ENCODE measurements at places on chromosomes 16 and 17. TPM values are rescaled to one million over a fixed set of nuclear protein-coding genes. Genes with fewer than 3 reads are reported as not detected.

CDK5R1 gene
- 3.0 TPM for total RNA-seq

ARHGDIG gene
- total RNA-seq, result not detected

KRT10 gene
- 24.8 TPM for total RNA-seq

NACA2 gene
- total RNA-seq, result not detected

KRT28 gene
- total RNA-seq, result not detected

CNGB1 gene
- total RNA-seq, result 0.04 TPM

MPP2 gene
- total RNA-seq, result 7.7 TPM

TNFSF13 gene
- total RNA-seq, result 3.6 TPM

ASB16 gene
- total RNA-seq, result 0.35 TPM

OR3A3 gene
- not detected for total RNA-seq

KCNG4 gene
- not detected for total RNA-seq

SLC47A1 gene
- total RNA-seq, result 0.15 TPM

CHMP1A gene
- total RNA-seq, result 108 TPM

MIF4GD gene
- total RNA-seq, result 30.8 TPM

FBXL16 gene
- 7.5 TPM for total RNA-seq

SDR42E2 gene
- total RNA-seq, result not detected

PIRT gene
- total RNA-seq, result not detected

RNF157 gene
- 7.3 TPM for total RNA-seq

Measured in PC-3 (cell line).